ENCODE measurements at places on chromosomes 11 and 22.

GRCh38 chr11:26186389-26186788 lies 145.5 kb upstream of the ANO3 start:
- ATAC-seq, result no peak

- no peak for ATAC-seq
Observed at GRCh38 chr11:122769126-122769780, 69.0 kb upstream of the CRTAM start.

DNA sequence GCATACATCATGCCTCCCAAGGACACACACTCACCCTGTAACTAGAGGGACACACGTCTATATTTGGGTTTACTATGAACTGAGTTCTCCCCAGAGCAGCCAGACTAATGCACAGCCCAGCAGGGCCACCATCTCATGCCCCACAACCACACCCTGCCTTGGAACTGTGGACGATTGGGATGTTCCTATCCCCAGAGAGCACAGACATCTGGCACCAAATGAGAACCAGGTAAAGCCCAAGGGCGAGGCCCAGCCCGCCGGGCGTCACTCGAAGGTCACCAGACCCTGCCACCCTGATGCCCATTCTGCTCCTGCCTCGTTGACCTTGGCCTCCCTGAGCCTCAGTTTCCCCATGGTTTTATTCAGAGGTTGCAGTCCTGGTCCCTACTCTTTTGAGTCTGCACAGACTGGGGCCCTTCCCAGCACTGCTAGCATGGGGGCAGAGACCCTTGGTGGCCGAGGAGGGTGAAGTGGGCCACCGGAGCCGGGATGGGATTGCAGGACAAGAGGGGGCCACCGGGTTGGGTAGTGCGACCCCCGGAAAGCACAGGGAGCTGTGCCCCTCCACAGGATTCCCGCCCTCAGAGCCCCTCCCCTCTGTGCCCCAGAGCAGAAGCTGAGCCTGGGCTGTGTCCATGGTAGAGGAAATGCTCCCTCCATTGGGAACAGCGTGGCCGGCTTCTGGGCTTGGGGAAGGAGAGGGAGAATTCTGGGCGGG lies 56.8 kb downstream of the IGLL5 start:
- ATAC-seq, result no peak

- peak; percentile 52 for ATAC-seq
Observed at GRCh38 chr11:58577555-58578135, 1.2 kb upstream of the ZFP91 start.

DNA sequence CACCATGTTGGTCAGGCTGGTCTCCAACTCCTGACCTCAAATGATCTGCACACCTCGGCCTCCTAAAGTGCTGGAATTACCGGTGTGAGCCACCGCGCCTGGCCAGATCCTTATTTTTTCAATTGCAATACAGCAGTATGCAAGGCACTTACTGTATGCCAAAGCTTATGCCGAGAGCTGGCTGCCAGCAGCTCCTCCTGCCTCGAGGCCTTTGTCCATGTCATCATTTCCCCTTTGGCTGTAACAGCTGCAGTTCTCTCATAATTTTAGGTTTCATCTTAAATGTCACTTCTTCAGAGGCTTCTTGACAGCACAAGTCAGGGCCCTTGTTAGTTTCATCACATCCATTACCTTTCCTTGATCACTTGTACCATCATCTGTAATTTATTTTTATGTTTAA lies 1.5 kb upstream of the SREBF2 start:
- ATAC-seq, result no peak

- no peak for ATAC-seq
Observed at GRCh38 chr22:42879371-42880021, 22.4 kb upstream of the ARFGAP3 start.

DNA sequence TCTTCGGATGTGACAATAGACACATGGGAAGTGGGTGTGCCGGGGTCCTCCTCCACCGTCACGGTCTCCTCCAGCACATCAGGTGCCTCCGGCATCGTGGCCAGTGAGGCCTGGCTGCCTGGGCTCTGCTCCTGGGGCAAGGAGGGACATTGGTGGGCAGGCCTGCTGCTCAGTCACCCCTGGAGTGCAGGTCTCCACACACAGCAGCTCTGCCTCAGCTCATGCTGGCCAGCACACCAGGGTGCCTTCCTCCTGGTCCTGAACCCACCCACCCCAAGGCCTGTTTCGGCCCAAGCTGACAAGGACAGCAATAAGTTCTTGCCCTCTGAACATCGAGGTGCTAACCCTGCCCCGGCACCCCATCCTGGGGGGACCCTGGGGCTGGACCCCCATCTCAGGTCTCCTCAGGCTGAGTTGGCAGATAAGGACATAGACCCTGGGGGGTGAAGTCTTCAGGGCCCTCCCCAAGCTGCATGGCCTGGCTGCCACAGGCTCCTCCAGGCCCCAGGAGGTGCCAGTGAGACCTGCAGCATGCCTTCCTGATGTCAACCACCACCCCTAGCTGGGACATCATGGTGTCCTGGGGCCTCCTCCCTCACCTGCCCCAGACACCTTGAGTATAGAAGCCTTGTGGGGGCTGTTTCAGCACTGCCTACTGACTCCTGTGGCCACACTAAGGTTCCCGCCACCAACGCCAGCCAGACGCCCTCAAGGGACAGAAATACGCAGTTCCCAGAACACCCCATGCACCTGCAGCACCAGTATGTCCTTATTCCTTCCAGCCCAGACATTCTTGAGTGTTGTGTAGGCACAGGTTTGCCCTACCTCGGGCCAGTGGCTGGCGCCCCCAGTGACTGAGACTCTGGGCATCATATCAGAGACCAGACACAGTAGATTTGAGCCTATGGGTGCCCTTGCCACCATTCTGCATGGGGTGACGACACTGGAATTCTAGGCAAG lies 34.4 kb downstream of the ARVCF start:
- no peak for ATAC-seq

GRCh38 chr11:46686886-46687795 lies 13.3 kb downstream of the ARHGAP1 start:
- no peak for ATAC-seq

GRCh38 chr11:35082321-35083180 lies 56.4 kb upstream of the CD44 start:
- no peak for ATAC-seq
